ENCODE measurements at places on chromosomes 7 and 10.

DNA sequence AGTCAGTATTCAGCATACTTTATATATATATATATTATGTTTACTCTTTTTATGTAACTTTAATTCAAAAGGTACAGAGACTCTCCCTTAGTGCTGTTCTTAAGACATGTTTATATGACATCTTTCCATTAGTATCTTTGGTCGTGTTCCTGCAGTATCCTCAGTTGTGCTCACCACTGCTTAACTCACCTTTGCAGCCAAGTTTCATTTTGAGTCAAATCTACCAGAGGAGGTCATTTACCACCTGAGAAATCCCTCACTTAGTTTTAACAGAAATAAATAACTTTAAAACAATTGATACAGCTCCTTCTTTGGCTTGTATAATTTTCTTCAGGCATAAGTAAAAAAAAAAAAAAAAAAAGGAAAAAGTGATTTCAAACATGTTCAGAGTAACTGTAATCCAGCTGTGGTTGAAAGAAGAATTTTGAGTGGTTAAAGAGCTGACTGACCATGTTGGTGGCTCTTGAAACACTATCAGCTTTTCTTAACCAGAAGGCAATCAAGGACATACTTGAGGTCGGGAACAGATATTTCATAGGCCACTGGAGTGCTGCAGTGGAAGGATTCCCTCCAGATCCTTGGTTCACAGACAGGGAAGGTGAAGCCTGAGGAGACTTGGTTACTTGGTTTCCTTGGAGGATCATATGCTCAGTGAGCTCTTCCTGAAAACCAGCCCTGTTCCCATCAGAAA lies 116.8 kb downstream of the AUTS2 start:
- no peak for DNase-seq

- peak; percentile 5 for DNase-seq
Measured at GRCh38 chr10:119871881-119872609, 598 bp downstream of the MCMBP start.

GRCh38 chr7:38548605-38549004 lies 82.6 kb downstream of the AMPH start:
- no peak for DNase-seq

- DNase-seq: no peak
Measured at GRCh38 chr7:109616551-109617069, 1046.9 kb downstream of the DNAJB9 start.

DNA sequence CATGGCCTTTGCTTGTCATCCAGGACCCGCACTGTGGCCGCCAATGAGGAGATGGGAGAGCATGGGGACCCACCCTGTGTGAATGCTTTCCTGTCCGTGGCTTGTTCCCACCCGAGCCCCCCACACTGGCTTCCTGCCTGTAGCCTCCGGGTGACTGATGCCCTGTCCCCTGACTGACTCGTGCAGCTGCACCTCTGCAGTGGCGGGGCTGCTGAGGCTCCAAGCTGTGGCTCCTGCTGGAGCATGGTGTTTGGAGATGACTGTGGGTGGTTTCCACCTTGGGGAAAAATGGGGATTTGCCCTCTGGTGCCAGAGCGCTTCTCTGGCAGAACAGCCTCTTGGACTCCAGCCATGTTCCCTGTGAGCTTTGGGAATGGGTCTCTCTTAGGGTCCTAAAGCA lies 2.1 kb downstream of the CAMK1D start:
- no peak for DNase-seq

DNA sequence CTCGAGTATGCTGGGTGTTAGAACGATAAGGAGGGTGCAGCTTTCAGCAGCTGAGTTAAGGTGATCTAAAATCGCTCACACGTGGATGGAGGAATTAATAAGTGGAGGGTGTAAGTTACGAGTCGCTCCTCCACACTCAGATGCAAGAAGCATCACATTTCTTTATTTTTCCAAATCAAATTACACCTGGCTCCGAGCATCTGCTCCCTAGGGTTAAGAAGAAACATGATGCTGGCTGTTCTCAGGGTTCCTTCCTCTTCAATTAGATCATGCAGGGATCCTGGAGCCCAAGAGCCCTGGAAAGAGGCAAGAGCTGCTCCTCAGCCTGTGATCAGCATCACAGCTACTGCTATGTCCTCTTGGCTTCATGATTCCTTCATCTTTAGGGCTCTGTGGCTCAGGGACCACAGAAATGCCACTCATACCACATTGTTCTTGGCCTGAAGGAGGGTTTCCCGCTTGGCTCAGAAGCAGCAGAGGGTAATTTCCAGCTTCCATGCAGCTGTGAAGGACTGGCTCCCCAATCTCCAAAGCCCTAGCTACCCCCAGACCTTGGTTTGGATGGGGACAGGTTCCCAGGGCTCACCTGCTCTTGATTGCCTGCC lies 235.9 kb upstream of the ZNF32 start:
- DNase-seq: no peak

GRCh38 chr7:151366880-151367222 lies 25.2 kb downstream of the NUB1 start:
- DNase-seq: no peak

DNA sequence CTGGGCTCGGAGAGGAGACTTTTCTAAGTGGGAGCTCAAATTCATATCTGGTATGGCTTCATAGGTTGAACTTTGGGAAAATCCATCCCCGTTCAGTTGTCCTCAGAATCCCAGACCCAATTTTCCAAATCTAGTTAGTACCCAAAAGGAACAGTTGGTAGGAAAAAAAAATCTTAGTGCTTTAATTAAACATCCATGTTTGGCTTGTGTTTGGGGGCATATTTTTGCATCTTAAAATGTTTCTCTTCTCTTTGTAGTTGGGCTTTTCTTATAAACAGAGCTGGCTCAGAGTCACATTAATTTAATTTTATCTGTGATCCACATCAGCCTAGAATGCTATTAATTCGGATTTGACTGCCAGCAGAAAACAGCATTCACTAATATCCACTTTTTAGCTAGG lies 165.9 kb downstream of the BUB3 start:
- DNase-seq: no peak

DNA sequence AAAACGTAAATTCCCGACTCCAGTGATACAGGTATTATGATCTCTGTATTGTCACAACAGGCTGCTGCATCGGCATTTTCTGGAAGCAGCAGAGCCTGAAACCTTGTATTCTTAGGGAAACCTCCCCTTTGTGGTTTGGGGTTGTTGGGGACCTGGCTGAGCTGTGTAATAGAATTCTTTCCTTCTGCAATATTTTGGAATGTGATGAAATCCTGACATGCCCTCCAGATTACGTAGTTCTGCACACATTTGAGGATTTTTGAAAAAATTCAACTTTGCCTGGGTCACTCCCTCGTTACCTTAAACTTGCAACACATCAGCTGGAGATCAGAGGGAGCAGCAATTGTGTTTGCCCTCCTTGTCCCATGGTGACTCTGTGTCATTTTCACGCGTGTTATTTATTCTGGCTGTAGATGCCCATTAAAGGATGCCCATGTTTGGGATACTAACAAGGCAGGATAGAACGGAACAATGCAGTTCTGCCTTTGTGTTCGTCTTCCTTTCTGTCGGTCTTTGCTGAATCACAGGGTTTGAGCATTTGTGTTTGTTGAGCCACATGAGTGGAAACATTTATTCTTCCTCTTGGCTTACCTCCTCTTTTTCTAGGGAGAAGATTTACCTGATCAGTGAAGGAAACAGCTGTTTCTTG lies 181.7 kb downstream of the TCF7L2 start:
- no peak for DNase-seq

- no peak for DNase-seq
Measured at GRCh38 chr10:122703483-122704448, 4.1 kb upstream of the C10orf120 start.

GRCh38 chr7:50610521-50611277 lies 45.5 kb upstream of the DDC start:
- DNase-seq: peak; percentile 70

DNA sequence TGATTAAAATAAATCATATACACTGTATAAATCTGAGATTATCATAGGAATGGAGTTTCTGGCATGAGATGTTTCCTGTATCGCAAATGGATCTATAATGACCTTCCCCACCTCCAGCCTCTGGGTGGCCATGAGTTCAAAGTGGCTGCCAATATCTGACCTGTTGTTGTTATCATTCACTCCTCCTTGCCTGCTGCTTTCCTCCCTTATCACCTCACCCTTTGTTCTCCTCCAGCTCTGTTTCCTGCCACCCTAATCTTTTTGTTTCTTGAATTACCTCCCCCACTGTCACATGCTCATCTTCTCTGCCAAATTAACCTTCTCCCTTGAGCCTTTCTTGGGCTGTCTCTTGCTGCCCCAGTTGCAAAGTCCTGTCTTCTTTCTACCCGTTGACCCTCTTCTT lies 12.0 kb downstream of the SCD start:
- no peak for DNase-seq

- DNase-seq: no peak
Measured at GRCh38 chr7:138491612-138492386, 31.7 kb downstream of the TRIM24 start.

- DNase-seq: no peak
Measured at GRCh38 chr10:91381257-91381891, 28.8 kb upstream of the HECTD2 start.

- DNase-seq: no peak
Measured at GRCh38 chr10:115947104-115947503, 325.9 kb downstream of the GFRA1 start.

DNA sequence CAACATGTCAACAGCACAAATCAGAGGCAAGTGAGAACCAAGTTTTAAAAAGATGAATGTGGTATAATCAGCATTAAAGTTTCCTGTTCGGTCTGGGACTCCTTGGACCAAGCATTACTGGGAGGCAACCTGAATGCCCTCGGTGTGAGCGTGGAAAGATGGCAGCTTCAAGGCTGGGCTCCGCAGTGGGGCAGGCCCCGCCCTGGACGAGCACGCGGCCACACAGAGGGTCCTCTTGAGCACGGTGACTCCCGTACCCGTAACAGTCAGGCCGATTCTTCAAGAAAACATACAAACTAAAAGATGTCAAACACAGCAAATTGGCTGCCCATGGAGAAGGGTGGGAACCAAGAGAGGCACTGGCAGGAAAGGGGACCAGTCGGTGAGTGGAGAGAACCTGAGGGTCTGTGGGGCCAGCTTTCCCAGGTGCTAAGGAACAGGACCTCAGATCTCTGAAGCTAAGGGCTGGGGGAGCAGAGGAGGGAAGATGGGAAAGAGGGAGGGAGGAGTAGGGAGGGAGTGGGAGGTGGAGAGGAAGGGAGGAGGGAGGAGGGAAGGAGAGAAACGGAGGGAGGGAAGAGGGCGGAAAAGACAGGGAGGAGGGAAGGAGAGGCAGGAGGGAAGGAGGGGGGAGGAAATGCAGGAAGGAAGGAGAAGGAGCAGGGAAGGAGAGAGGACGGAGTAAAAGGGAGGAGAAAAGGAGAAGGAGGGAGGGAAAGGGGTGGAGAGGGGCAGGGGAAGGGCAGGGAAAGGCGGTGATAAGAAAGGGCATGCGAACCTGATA lies 71.2 kb upstream of the FAM20C start:
- no peak for DNase-seq

GRCh38 chr7:52260046-52260665 lies 775.3 kb upstream of the POM121L12 start:
- no peak for DNase-seq

DNA sequence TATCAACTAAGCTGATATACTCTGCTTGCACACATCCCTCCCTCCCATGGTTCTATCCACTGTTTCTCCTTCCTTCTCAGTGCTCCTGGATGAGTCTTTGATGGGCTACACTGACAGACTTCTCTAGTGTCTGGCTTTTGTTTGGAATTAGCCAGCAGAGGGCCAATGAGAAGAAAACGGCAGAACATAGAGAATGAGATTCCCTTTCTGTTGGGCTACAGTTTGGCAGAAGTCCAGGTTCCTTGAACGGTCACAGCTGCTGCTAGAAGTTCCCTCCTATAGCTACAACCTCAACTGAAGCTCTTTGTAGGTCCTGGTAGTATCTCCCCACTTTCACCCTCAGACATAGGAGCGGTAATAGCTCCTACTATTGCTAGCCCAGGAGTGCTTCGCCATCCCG lies 251.1 kb upstream of the LRRN3 start:
- no peak for DNase-seq

DNA sequence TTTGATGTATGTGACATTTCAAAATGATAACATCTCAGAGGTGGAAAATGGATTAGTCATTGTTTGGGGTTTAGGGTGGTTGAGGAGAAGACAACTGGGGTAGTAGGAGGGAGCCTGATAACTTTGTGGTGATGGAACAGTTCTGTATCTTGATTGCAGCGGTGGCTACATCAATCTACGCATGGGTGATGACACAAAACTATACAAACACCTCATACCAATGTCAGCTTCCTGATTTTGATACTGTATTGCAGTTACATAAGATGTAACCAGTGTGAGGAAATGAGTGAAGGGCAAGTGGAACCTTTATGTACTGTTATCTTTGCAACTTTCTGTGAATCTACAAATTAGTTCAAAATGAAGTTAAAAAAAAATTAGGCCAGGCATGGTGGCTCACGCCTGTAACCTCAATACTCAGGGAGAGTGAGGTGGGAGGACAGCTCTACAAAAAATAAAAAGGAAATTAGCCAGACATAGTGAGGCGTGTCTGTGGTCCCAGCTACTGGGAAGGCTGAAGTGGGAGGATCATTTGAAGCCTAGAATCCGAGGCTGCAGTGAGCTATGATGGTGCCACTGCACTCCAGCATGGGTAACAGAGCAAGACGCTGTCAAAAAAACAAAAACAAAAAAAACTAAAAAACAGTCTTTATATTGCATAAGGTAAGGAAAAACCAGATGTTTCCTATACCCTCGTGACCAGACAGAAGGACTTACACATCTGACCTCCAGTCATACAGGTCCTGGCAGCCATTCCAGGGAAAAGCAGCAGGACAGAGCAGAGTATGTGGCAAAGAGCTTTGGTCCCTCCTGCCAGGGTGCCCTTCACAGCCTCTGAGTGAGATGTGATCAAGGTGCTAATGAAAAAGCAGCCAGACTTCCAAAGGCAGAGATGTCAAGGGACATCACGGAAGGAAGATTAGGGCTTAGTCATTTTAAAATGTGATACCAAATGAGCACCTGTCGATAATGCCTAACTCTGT lies 50.8 kb downstream of the CYTH3 start:
- peak; percentile 38 for DNase-seq

GRCh38 chr7:3250725-3251124 lies 50.3 kb upstream of the SDK1 start:
- no peak for DNase-seq

DNA sequence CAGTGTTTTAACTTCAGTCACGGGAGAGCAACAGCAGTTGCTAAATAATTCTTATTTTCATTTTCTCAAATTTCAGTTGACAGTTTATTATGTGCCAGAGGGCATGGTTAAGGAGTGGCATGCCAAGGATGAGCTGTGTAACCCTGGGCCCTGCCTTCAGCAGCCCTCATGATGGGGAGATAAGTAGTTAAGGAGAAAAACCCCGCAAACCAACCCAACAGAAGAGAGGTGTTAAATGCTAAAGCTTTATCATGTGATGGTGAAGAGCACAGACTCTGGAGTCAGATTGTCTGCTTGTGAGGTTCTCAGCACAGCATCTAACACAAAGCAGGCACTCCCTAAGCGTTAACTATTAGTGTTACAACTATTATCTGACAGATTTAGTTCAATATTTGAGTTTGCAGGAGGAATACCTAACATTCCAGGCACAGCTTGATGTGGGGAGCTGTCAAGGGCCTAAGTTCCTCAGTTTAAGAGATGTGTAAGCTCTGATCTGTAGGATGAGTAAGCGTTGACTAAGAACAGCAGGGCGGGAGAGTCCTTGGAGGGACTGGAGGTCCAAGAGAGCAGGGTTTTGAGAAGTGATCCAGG lies 29.6 kb downstream of the STAM start:
- DNase-seq: no peak

- DNase-seq: no peak
Measured at GRCh38 chr10:98209441-98209840, 58.6 kb downstream of the LOXL4 start.

- DNase-seq: no peak
Measured at GRCh38 chr7:47565640-47566250, 16.2 kb downstream of the TNS3 start.
